ENCODE measurements at places on chromosomes 4 and X.

DNA sequence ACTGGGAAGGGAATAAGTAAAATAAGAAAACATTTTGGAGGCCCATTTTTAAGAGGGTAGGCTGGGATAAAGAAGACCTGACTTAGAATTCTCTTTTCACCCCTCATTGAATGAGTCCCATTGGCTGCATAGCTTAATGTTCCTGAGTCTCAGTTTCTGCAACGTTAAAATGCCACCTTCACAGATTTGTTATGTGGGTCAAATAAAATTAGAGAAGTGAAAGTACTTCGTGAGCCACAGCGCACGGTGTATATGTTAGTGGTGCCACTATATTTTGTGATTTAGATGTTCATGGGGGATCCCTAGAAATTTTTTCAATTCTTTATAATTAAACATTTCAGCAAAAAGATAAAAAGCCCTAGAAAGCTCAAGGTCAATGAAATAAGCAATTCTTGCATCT is 109.2 kb upstream of the HS3ST1 start:
- no peak for DNase-seq

GRCh38 chr4:10020871-10021652 is at the start of gene SLC2A9:
Gene SLC2A9, minus strand, starts transcription at chr4:10021497. Its CDS starts 68 bp downstream, at chr4:10021429.
- DNase-seq = no peak

- no peak for DNase-seq
These were observed 24.3 kb downstream of the TMEM255A start for GRCh38 chrX:120286733-120287512.

DNA sequence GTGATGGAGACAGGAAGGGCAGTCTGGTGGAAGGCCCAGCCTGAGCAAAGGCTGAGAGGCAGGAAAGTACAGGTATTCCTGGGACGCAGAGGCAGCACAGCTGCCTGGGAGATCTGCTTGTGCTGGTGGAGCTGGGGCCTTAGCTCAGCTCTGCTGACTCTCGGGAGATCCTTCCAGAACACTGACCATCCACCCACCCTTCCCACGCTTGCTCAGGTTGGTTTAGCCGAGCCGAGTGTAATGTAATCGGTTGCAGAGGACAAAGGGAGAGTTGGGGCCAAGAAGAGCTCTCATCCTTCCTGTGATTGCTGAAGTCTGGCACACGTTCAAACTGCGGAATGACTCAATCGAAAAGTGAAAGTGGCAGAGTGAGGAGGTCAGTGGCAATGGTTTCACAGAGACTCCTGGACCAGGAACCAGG is 43.1 kb upstream of the GPR78 start:
- no peak for DNase-seq

DNA sequence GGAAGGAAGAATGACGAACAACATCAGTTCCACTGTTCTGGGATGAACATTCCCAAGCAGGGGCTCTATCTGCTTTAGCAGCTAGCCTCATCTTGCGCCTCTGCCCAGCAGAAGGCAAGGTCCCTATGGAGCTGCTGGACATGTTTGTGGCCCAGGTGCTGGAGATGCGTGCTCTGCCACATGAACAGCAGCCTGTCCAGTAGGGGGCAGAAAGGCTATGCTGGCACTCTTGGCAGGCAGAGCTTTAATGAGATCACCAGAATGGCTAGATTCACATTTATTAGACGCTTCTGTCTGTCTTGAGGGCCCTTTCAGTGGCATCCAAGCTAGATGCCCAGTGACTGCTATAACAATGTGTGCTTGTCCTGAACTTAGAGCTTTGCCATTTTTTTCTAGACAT is 1826.0 kb downstream of the STIM2 start:
- no peak for DNase-seq

DNA sequence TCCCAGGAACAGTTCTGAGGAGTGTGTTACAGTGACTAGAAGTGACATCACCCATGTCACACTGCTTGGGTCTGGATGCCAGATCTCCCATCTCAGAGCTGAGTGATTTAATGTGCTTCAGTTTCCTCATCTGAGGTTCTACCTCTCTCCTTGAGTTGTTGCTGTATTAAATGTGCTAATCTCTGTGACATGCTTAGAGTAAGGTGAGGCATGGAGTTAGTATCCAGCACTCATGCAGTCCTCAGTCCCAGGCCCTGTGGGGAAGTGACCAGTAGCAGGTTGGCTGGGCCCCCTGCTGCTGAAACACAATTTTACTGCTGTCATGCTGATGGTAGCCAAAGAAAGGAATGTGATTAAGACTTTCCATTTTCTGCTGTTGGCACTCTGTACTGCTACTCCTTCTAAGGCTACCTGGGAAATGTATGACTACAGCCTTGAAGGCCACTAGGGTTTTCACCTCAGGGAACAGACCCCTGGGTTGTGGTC is 639.6 kb downstream of the MID1IP1 start:
- no peak for DNase-seq

GRCh38 chrX:20197641-20198210 is 56.1 kb upstream of the EIF1AX start:
- no peak for DNase-seq

GRCh38 chrX:129540068-129540653 is at the start of gene OCRL:
Gene OCRL, plus strand, starts transcription at chrX:129540259. Its CDS starts 181 bp downstream, at chrX:129540440.
- DNase-seq = peak; percentile 38

- no peak for DNase-seq
These were observed 129.3 kb downstream of the CPEB2 start for GRCh38 chr4:15131551-15131950.

- DNase-seq = no peak
These were observed 291.9 kb upstream of the VCX3A start for GRCh38 chrX:6826856-6827255.

GRCh38 chrX:33686105-33686504 is 446.0 kb downstream of the FAM47A start:
- no peak for DNase-seq

- DNase-seq = no peak
These were observed 70.5 kb downstream of the SLC9A6 start for GRCh38 chrX:136055651-136056221.

DNA sequence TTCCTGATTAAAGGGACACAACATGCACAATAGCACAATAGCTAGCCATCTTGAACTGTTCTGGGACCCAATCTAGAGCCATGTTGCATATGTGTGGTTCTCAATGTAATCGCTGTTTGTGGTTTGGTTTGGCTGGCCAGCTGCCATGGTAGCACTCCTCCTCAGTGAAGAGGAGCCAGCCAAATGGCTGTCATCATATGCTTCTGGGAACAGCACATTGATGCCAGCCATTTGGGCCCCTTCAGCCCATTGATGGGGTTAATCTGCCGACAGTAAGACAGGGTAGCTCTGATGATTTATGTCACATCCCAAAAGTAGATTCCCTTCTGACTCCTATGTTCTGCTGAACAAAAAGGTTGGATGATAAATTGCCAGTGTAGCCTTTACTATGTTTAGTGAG is 48.5 kb downstream of the AWAT2 start:
- DNase-seq = no peak

DNA sequence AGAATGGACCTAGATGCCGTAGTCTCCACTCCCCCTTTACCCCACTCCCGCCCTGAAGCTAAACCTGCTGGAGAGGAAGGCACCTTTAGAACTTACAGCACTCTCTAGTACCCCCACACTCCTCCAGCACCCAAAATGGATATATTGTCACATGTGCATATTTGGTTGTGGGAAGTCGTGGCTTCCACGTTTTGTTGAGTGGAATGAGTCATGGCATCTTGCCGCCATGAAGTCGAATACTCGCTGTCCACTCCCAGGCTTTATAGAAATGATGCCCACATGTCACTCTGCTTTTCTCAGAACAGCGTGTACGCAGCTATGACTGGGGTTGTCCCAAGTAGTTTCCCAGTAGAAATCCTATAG is 545 bp downstream of the ABCE1 start:
- peak; percentile 33 for DNase-seq

GRCh38 chr4:107130157-107130556 is 94.0 kb upstream of the DKK2 start:
- DNase-seq = no peak

- no peak for DNase-seq
These were observed 6.7 kb downstream of the TNMD start for GRCh38 chrX:100591256-100592051.

- DNase-seq = no peak
These were observed 517.5 kb downstream of the MID1IP1 start for GRCh38 chrX:39318506-39319343.

DNA sequence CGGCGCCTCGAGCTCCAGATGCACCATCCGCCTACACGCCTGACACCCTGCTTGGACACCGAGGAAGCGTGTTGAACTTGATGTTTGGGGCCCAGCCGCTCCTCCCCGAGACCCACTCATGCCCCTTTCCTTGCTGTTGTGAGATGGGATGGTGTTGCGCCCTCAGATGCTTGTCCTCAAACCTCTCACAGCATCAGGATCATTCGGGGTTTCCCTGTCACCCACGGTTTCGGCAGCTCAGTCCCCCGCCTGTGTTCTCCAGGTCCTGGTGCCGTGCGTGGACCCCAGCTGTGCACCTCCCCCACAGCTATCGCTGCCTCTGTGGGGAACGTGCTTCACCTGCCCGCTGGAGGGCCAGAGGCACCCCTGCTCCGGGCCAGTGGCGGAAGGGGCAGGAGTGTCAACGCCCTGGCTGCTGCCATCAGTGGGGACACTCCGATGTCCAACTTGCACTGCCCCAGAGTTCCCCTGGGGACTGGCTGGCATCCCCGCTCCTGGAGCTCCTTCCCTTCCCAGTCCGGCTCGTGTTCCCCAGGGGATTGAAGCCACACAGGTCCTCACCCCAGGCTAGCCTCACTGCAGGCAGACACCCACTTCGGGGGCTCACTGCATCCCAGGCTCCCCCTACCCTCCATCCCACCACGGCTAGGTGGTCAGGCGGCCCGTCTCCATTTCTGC is 82.3 kb upstream of the ADRA2C start:
- DNase-seq = no peak

DNA sequence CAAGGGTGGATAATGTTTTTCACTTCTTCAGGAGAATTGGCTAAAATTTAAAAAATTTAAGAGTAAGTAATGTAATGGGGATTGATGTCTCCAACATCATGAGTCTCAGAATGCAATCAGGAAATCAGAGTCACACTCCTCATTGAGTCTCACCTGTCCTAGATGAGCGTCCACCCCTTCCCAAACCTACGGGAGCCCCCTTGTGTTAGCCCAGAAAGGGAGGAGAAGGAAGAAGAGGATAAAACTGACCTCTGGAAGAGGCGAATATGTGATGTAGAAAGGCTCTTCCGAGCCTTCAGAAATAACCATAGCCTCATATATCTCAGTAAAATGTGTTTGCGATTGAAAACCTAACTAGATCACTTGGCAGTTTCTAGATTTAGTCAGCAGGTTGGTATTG is 157.1 kb downstream of the DCLK2 start:
- DNase-seq = no peak

DNA sequence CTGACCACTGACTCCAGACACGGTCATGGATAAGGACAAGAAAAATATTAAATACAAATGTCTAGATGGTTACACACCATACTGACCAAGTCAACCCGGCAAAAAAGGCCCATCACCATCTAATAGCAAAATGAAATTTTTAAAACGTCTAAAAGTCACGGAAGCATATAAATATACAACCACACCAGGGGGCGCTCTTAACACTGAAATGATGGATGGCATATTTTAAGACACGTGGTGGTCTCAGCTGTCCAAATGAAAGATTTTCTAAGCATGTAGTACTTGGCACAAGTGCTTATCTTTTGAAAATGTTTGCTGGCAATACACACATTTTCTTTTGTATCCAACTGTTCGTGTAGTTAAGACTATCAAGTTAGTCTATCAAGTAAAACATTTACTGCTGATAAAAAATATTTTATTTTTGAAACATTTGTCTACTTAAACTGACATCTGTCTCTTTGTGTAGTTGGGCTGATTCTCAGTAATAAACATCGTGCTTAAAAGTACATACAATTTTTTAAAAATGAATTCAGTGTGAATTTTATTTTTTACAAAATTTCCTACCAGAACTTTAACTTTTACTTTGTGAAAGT is 64.6 kb downstream of the COX7B2 start:
- peak; percentile 25 for DNase-seq

DNA sequence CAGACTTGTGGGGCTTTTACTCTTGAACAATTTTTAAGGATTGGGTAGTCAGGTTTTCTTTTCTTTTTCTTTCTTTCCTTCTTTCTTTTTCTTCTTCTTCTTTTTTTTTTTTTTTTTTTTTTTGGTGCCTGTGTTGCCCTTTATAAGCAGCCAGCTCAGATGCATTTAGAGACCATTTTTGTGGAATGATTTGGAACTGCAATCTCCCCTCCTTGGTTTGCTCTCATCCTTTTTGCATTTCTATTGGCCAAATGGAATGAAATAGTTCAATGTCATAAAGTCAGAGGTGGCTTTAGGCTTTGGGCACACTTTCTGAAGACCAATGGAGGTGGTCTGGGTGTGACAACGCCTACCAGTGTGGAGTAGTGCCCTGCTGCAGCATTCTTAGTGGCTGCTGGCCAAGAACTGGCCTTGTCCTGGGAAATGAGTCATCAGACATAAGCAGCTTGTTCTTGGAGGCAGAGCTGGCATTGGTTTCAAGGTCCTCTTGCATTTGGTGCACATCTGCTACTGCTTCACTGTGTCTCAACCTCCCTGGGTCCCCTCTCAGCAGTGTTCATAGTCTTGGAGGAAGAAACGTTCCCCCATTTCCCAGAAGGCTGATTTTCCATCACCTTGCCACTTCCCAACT is 84.5 kb downstream of the CT47B1 start:
- no peak for DNase-seq

DNA sequence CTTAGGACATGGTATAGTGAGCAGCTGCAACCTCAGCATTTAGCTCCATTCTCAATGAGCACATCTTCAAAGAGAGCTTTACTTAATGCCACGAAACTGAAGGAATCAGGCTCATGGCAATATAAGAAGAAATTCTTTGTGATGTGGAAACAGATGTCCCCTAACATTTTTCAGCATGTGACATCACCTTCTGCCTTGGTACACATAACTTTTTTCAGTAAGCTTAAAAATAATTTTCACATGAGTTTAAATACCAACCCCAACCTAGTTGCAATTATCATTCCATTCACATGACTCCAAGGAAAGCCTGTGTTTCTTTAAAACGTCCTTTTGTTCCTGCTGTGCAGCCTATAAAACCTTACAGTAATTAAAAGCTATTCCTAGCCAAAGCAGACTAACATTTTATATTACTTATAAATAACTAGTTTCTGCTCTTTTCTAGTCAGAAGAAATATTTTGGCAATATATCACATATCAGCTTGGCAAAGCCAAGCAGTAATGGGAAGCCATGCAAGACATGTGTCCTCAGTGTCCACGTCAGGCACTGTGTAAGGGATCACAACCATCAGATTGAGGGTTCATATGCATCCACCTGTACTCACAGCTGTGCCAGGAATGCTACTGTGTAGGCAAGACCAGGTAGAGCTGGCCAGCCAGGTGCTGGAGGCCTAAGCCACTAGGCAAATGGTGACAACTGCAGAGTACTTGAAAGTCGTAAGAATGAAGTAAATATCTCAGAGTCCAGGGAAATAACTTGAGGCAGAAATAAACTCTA is 466.6 kb downstream of the INPP4B start:
- no peak for DNase-seq

DNA sequence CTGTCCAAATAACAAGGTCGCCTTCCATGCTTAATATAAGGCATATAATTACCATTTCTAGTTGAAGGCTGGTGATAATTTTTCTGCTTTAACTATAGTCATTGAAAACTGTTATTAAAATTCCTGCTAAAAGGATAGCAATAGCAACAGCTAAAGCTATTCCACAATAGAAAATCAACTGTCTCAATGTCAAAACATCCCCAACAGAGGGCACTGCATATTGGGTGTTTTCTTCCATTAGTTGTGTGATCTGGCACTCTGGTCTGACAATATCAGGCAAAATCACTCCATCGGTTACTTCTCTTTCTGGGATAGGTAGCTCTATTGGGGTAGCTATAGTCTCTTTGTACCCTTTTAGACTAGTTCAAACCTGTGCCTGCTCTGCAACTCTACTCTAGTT is 53.5 kb downstream of the TMPRSS11F start:
- no peak for DNase-seq

GRCh38 chrX:147788641-147789350 is 122.9 kb upstream of the FMR1 start:
- DNase-seq = no peak

All from NCI-H526 treated with DMSO at 0.1 percent for 48 hours (cell line).